ENCODE measurements at places on chromosomes 7 and 10. TPM values are rescaled to one million over a fixed set of nuclear protein-coding genes. Genes with fewer than 3 reads are reported as not detected.

- DNase-seq, result no peak
- H3K36me3 ChIP-seq, result no peaks in the 10 kb centered on the region
- no peak overlapping the region for H3K4me3 ChIP-seq
- H3K27ac ChIP-seq, result no peak overlapping the region
- H3K27me3 ChIP-seq, result no peaks in the 10 kb centered on the region
These were observed 7.7 kb downstream of the NPC1L1 start for GRCh38 chr7:44533301-44534055.

DNA sequence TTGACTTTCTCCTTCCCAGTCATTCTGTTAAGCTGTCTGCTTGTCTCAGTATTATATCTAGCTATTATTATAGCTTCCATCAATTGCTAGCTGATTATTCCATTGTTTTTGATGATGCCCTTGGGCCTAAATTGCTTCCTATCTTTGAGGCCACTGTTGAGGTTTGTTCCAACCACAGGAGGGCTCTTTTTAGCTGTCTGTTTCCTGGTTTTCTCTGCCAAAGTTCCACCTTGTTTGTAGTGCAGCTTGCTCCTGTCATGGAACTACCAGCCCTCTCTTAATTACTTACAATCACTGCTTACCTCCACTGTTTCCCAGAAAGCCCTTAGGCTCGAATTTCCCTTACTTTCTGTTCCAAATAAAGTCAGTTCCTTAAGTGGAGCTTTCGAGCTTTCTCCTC, 118.7 kb upstream of the SEC61G start:
- no peak for DNase-seq
- no peak overlapping the region for H3K4me3 ChIP-seq
- no peak overlapping the region for H3K27ac ChIP-seq
- H3K27me3 ChIP-seq, result no peaks in the 10 kb centered on the region

The MYL7 gene
- total RNA-seq, result 0.57 TPM

The PSD gene
- 4.6 TPM for total RNA-seq

All from thymus (tissue), 14 donors.